NCI-H187 (cell line): ENCODE measurements at places on chromosomes 13 and 19.

DNA sequence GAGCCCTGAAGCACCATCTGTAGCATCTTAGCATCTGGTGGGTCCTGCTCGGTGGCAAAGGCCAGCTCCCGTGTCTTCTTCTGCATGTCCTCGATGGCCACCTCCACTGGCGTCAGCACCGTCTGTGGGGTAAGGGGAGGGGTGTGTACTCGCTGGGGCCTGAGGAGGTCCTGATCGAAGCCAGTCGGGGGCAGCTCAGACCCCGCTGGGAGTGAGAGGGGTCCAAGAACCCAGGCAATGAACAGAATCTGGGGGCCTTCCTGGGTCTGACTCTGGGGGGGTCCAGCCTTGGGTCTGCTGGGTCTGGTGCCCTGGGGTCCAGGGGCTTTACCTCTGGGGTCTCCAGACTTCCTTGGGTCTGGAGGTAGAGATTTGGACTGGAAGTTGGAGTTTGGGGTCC, 3.6 kb upstream of the KANK2 start:
- DNase-seq, result no peak

GRCh38 chr13:105763851-105764250, 771.6 kb downstream of the EFNB2 start:
- no peak for DNase-seq

- DNase-seq, result no peak
These were observed 1.8 kb upstream of the NCCRP1 start for GRCh38 chr19:39194832-39195542.

GRCh38 chr13:25881971-25882451, 169.8 kb downstream of the SHISA2 start:
- DNase-seq, result no peak

GRCh38 chr19:6101291-6101825, 8.9 kb downstream of the RFX2 start:
- DNase-seq, result no peak
